ENCODE measurements at places on chromosomes 4 and X.
A peak's percentile ranks its signal among the peaks of the same experiment; 100 is the strongest.

DNA sequence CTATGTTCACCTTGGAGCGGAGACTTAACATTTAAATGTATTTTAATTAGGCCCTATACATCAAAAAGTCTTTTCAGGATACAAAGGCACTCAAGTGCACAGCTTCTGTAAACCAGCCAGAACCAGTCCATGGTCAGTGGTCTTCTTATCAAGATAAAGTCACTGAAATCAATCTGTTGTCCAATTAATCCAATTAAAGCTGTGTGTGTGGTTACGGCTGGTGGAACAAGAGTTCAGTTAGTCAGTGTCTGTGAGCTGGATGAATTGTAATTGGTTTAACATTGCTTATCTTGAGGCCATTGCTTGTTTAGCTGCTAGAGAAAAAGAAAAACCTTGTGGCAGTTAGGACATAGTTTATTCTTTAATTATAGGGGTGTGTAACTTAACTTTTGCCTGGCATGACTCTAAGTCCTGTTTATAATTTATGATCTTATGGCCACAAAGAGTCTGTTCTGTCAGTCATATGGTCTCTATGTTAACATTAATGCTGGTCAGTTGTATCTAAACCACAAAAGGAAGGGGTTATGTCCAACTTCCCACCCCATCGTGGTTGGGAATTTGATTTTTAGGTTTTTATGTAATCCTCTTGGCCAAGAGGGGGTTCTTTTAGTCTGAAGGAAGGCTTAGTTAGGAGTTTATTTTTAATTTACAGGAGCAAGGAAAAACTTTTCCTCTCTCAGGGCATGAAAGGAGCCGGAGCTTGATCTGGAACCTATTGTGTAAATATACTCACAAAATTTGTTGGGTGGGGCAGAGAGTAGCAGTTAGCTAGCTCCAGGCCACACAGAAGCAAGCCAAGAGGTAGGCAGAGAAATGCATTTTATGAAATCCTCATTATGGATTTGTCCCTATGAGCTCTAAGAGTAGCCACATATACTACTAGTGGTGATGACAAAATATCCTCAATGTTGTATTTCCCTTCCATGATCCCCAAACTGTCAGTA lies 665.7 kb upstream of the ACTRT1 start:
- DNase-seq, result no peak

DNA sequence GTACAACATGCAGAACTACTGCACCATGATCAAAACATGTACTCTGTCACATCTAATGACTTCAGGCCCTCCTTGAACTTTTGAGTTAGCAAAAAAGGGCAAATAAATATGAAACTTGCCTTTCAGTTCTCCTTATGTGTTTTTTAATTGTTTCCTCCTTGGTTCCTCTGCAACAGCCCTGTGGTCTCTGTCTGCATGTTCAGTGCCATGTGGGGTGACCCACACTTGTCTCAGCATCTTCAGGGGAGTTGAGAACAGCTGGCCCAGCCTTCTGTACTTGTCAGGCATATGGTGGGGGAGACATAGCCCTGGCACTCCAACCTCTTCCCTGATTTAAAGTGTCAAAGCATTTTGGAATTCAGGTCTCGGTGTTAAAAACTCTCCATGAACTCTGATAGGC lies 188.0 kb upstream of the PGRMC2 start:
- no peak for DNase-seq

DNA sequence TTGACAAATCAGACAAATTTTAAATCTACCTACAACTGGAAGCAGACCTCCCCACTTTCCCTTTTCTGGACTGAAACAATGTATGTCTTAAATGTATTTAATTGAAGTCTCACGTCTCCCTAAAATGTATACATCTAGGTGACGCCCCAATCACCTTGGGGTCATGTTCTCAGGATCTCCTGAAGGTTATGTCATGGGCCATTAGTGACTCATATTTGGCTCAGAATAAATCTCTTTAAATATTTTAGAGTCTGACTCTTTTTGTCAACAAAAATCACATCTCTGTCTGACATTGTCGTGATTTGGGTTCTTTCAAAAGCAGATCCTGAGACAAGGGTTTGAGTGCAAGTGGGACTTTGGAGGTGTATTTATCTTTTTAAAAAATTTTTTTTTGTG lies 26.2 kb upstream of the BOD1L1 start:
- no peak for DNase-seq

GRCh38 chr4:108730579-108730978 lies 32.3 kb downstream of the ETNPPL start:
- no peak for DNase-seq

- DNase-seq, result no peak
Observed at GRCh38 chr4:612749-613125, 12.6 kb upstream of the PDE6B start.

DNA sequence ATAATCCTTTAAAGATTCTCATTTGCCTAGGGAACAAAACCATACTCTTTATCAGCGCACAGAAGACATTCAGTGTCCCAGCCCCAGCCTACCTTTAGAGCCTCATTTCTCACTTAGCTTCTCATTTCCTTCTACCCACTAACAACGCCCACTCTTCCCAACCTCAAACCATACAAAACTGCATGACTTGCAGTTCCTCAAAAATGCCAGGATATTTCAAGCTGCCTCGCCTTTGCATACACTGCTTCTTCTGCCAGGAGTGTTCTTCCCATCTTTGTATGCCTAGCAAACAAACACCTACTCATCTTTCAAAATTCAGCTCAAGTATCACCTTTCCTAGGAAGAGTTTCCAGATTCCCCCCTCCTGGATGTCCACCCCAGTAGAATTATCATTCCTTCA lies 129.9 kb upstream of the ADGRL3 start:
- no peak for DNase-seq

- DNase-seq, result no peak
Observed at GRCh38 chr4:166128403-166128802, 255.4 kb downstream of the TLL1 start.

- DNase-seq, result no peak
Observed at GRCh38 chrX:25028726-25029125, 13.0 kb upstream of the ARX start.

DNA sequence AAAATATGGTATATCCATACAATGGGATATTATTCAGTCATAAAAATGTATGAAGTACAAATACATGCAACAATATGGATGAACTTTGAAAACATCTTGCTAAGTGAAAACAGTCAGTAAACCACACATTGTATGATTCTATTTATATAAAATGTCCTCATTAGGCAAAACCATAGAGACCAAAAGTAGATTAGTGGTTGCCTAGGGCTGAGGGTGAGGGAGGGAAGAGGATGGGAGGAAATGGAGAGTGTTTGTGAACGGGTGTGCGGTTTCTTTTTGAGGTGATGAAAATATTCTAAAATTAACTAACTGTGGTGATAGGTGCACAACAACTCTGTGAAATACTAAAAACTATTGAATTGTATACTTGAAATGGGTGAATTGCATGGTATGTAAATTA lies 29.6 kb downstream of the TEX11 start:
- no peak for DNase-seq

GRCh38 chr4:37584493-37585060 lies 101.6 kb downstream of the RELL1 start:
- DNase-seq, result no peak

GRCh38 chr4:102500352-102500695 lies 835 bp upstream of the NFKB1 start:
- DNase-seq, result peak; percentile 8

DNA sequence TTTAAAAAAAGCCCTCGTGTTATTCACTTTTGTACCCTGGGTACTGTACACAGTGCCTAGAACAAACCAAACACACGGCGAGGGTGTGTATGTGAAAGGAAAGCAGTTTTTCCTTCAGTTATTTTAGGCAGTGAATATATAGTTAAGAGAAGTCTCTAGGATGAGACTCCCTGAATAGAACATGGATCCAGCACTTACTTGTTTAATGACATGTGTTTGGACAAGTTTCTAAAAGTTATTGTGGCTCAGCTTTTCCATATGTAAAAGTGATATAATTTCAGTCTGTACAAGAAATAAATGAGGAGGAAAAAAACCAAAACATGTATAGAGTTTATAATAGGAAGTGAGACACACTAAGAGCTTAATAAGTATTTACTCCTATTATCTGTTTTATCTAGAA lies 273.2 kb downstream of the ADGRL3 start:
- no peak for DNase-seq

GRCh38 chr4:147492761-147493160 lies 11.9 kb downstream of the EDNRA start:
- no peak for DNase-seq

- no peak for DNase-seq
Observed at GRCh38 chr4:13860126-13860525, 232.6 kb upstream of the BOD1L1 start.

GRCh38 chrX:95836517-95836916 lies 848.1 kb upstream of the DIAPH2 start:
- no peak for DNase-seq

- DNase-seq, result no peak
Observed at GRCh38 chrX:19462231-19462630, 53.1 kb downstream of the MAP3K15 start.

- DNase-seq, result no peak
Observed at GRCh38 chr4:1566838-1567518, 117.1 kb downstream of the FAM53A start.

DNA sequence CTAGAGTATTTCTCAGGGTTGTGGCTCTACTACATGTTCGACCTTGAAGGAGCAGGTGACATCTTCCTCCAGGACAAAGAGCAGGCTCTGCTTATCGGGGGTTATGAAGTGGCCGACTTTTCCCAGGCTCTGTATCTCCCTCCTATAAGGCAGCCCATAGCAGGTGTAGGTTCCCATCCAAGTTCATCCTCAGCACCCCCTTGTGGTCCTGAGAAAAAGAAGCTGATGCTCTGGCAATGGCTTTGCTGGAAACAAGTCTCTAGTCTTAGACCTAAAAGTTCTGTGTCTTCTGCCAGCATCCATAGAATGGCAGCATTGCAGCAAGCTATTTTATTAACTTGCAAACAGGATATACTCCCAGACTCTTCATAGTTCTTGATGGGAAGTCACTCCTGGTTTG lies 836.6 kb upstream of the PRKX start:
- no peak for DNase-seq

GRCh38 chr4:88162626-88163025 lies 4.2 kb upstream of the ABCG2 start:
- no peak for DNase-seq

DNA sequence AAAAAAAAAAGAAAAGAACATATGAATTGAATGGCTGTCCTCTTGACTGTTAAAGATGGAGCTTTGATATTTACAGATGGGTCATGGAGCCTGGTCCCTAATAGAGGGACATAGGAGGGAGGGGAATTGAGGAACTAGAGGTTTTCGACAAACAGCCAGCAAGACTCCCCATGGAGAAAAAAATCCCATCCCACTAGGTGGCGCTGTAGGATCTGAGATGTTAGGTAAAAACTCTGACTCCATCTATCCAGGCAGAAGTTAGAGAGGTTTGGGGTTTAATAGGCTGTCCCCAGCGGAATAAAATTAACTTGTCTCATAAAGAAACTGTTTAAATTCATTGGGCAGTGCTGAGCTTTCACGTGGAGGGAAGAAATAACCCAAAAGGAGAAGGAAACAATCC lies 45.9 kb downstream of the HMGB2 start:
- DNase-seq, result peak; percentile 67

- DNase-seq, result no peak
Observed at GRCh38 chr4:180811556-180811955, 1431.6 kb upstream of the TENM3 start.

DNA sequence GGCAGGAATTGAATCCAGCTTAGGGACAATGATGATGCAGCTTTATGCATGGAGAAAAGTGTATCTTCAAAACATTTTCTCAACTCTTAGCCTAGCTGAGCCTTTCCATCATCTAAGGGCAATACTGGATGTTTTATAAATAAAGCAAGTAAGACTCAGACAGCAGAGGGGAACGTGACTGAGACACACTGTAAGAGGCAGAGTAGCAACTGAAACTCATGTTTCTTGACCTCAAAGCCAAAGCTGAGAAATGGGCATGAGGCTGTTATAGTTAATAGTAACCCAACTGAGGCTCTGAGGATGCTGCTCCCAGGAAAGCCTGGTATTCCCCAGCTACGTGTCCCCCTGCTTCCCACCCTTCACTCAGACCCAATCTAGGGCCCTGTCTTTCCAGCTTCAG lies 44.6 kb downstream of the ARHGEF9 start:
- no peak for DNase-seq

DNA sequence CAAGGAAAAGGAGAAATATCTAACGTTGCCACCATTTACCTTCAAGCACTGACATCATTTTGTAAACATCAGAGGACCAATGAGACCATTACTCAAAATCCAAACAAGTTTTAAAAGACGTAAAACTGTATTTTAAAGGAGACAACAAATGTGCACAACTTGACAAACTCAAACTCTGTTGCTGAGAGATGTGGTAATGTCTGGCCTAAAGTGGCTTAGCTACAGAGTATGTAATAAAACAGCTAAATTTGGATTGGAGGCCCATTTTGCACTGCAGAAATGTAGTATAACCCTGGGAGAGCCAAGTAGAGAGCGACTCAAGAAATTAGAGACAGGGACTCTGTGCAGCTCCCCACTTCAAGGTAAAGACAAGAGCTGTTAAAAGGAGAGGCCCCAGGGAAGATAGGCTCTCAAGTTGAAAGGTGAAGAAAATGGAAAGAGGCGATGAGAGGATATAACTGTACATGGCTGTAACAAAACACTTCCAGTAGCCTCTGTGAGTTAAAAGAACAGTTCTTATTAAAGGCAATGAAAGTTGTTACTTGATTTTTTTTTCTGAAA lies 20.3 kb downstream of the UNC5C start:
- no peak for DNase-seq

- DNase-seq, result no peak
Observed at GRCh38 chr4:60452266-60452665, 747.9 kb upstream of the ADGRL3 start.

DNA sequence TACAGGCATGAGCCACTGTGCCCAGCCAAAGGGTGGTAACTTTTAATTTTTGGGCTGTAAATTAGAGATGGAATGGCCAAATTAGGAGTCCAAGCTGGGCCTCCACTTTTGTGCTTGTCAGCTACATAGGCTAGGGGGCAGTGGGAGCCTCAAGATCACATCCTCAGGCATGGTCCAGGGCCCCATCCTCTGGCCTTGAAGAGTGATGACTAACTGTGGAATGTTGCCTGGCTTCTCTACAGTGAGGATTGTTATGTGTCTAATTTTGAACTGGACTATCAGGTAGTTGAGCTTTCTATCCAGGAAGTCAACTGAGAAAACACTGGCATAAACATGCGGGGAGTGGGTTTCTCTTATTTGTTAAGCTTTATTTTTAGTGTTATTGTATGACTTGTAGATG lies 33.0 kb downstream of the CCNG2 start:
- no peak for DNase-seq

DNA sequence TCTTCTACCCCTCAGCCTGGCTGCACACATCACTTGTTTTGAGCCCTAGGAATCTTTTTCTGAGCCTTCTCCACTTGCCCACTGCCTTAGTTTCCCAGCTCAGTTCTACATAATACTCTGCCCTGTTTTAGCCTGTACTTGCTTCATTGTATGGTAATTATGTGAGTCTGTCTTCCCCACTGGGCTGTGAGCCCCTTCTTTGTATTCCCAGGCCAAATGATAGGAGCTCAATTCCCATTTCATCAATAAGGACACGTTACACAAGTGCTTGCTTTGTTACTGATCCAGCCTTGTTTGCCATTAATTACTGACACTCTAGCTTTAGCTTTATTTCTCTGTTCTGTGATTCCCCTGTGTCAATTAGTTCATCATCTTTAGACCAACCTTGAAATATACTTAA lies 28.1 kb downstream of the KIT start:
- DNase-seq, result no peak

GRCh38 chrX:64975491-64975890 lies 759 bp downstream of the ZC4H2 start:
- peak; percentile 10 for DNase-seq
